ENCODE measurements at places on chromosomes 3 and 15.

DNA sequence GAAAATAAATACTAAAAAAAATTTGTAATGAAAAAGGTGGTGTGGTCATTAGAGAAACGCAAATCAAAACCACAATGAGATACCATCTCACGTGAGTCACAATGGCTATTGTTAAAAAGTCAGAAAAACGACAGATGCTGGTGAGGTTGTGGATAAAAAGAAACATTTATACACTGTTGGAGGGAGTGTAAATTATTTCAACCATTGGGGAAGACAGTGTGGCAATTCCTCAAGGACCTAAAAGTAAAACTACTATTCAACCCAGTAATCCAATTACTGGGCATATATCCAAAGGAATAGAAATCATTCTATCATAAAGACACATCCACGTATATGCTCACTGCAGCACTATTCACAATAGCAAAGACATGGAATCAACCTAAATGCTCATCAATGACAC, 120.3 kb downstream of the MYO9A start:
- no peak for DNase-seq

DNA sequence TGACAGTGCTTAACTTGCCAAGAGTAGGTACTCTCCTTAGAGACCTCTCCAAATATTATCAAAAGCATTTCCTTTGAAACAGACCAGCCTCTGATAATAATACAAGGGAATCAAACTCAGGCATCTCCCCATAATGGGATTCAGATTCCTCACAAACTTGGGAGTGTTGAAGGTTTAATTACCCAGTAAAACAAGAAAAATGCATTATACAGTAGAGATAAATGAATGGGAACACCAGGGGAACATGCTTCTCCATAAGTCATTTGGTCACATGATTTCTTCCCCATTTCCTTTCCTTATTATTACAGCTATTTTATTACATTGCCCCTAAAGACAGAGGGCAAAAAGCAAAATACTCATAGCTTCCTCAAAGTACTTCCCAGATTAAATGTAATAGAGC, 325.0 kb upstream of the CDIN1 start:
- DNase-seq = no peak

DNA sequence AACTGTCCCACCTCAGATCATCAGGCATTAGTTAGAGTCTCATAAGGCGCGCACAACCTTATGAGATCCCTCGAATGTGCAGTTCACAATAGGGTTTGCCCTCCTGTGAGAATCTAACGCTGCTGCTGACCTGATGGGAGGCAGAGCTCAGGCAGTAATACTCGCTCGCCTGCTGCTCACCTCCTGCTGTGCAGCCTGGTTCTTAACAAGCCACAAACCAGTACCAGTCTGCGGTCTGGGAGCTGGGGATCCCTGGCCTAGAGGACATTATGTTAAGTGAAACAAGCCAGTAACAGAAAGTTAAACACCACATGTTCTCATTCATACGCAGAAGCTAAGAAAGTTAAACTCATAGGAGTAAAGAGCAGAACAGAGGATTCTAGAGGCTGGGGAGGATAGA, 47.0 kb downstream of the MAP3K13 start:
- DNase-seq = no peak

DNA sequence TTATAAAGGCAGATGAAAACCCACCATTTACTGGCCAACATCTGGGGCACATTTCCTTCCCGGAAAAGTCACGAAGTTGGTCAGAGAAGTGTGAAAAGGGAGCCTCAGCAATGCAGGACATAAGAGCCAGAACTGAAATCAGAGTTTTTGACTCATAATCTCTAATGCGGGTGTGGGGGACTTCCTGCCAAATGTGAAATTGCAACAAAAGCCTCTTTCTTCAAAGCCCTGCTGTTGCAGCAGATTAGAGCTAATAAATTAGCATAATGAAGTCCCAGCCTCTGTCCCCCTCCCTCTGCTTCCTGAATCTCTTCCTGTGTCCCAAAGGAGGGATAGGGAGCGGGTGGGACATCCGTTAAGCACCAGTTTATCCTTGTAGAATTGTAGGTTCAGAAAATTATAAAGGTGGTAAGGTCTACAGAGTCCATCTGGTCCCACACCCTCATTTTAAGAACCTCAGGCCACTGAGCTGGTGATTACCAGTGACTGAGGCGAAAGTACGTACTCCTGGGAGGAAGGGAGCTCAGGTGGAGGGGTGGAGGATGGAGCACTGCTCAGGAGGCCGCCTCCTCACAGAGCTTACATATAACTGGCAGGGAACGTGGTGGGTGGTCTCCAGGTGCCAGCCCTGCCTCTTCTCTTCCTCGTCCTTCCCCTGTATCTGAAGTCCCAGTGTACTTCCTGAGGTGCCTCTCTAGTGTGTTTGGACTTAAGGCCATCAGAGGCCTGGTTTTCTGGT, 35.0 kb downstream of the ST6GAL1 start:
- DNase-seq = peak; percentile 56

- no peak for DNase-seq
These were observed 234.7 kb upstream of the LYSMD4 start for GRCh38 chr15:99967841-99968371.

DNA sequence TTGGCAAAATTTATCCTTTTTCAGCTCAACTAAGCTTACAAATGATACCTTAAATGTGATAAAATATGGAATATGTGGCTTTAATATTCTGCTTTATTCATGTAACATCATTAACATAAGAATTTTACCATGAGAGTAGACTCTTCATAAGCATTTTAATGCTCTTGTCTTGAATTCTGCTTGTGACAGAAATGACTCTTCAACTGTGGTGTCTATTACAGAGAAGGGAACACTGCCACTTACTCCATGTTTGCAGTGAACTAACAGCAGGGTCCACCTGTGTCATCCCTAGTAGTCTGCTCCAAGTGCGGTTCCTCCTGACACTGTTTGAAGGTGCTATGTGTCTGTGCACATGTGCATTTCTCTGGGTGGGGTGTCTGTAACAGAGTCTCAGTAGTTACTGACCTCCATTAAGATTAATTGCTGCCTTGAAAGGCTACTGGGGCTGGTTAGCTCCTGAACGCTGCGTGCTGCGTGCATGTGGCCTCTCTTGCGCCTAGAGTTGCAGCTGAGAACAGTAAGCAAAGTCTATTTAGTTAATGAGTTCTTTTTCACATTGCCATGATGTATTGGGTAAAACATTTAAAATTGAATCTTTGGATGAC, 8.3 kb downstream of the LSM3 start:
- DNase-seq = no peak

GRCh38 chr3:190983875-190984274, 121.4 kb upstream of the GMNC start:
- DNase-seq = no peak

DNA sequence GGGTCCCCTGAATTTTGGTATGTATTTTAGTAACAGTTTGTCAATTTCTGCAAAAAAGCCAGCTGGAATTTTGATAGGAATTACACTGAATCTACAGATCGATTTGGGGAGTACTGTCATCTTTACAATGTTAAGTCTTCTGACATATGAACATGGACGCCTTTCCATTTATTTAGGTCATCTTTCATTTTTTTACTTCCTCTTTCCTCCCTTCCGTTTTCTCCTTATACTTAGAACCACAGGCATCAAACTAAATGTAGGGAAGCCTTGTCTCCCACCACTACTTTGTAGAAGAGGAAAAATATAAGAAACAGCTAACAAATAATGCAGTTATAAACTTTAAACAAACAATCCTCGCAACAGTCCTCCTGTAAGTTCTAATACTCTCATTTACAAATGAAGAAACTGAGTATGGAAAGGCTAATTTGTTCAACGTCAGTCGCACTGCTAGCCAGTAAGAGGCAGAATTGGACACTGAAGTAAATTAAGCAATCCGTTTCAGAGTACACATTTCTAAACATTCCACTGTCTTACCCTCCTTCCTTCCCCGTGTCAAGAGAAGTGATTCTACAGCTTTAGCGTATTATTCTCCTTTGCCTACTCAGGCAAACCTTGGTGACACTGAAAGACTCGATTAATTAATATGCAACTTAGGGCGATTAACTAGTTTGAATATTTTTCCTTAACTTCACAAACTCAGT, 25.6 kb downstream of the RHOA start:
- no peak for DNase-seq

DNA sequence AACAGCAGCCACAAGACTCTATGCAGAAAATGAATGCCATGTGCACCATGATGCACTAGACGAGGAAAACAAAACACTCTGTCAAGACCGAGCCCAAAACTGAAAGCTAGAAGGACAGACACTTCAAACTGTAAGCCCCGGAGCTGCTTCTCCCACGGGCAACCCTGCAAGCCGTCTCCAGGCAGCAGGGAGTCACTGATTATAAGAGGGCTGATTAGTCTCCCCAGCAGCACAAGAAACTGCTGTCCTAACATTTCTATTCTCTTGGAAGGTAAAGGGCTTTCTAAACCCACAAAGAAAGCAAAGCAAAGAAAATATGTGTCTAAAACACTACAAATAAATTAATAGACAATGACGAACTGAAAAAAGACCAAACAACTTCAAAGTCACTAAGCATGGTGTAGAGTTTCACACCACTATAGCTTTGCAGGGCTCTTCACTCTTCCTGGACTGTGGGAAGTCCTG, 15.5 kb downstream of the TBC1D2B start:
- peak; percentile 53 for DNase-seq

DNA sequence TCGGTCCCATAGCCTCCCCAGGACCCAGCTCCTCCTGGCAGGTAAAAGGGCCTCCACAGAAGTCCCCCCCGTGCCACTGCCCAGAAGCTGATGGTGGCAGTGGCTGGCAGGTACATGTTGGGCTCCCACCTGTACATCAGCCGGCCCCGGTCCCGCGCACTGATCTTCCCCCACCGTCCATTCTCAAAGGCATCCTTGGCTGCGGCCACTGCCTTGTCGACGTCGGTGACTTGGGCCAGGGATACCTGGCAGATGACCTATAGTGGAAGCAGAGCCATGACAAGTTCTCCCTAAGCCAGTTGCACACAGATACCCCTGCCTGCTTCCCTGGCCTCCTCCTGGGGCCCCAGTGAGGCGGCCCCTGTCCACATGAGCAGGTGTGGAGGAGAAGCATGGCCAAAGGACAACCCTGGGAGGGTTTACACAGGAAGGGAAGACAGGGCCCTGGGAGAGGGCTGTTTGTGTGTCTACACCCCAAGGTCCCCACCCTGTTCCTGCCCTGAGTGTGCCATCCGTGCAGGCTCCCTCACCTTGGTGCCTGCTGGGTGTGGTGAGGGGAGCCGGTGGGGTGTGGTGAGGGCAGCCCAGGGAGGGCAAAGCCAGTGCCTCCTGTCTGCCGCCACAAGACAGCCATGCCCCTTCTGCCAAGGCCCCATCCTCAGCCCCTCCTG, 44.8 kb downstream of the ALDH1L1 start:
- no peak for DNase-seq

GRCh38 chr15:83692746-83693581, 39.0 kb downstream of the ADAMTSL3 start:
- DNase-seq = no peak

- DNase-seq = no peak
These were observed 134.9 kb downstream of the MBNL1 start for GRCh38 chr3:152403632-152404066.

Measured in GM13977 (cell line).